ENCODE measurements at places on chromosomes 11 and 22.

- DNase-seq: no peak
Measured at GRCh38 chr22:33221568-33221967, 163.4 kb upstream of the SYN3 start.

- DNase-seq: no peak
Measured at GRCh38 chr22:41511521-41511968, 32.7 kb downstream of the POLR3H start.

DNA sequence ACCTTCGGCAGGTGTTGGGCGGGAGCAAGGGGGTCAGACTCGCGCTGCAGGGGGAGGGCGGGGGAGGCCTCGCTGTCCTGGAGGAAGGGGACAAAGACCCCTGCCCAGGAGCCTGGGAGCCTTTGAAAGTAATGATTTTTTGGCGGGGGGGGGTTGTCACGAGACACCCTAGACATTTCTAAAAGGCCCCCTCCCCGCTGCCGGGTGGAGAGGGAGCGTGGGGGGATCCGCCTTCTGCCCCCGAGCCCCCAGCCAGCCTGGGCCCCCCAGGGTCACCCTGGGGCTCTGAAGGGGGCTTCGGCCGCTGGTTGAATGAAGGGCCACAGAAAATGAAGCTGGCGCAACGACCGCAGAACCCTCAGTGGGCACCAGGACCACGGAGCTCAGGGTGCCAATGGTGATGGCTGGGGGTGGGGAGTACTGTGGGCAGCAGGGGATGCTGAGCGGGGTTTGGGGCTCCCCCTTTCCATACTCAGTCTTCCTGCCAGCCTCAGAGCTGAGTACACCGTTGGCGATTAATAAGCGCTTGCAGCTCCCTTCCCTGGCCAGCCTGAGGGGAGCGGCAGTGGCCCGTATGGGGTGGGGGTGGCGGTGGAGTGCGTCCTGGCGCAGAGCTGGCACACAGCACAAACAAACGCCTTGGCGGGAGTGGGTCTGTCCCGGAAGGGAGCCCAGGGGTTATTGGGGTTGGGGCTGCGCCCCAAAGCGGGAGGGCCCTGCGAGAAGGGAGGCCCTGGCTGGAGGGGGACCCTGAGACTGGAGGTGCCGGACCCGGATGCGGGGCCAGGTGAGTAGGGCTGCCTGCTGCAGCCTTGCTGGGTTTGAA, 1.2 kb upstream of the DUSP8 start:
- DNase-seq: no peak

- DNase-seq: no peak
Measured at GRCh38 chr11:31770011-31770700, 41.0 kb downstream of the PAX6 start.

GRCh38 chr22:49026494-49027367, 800.9 kb downstream of the BRD1 start:
- DNase-seq: no peak

DNA sequence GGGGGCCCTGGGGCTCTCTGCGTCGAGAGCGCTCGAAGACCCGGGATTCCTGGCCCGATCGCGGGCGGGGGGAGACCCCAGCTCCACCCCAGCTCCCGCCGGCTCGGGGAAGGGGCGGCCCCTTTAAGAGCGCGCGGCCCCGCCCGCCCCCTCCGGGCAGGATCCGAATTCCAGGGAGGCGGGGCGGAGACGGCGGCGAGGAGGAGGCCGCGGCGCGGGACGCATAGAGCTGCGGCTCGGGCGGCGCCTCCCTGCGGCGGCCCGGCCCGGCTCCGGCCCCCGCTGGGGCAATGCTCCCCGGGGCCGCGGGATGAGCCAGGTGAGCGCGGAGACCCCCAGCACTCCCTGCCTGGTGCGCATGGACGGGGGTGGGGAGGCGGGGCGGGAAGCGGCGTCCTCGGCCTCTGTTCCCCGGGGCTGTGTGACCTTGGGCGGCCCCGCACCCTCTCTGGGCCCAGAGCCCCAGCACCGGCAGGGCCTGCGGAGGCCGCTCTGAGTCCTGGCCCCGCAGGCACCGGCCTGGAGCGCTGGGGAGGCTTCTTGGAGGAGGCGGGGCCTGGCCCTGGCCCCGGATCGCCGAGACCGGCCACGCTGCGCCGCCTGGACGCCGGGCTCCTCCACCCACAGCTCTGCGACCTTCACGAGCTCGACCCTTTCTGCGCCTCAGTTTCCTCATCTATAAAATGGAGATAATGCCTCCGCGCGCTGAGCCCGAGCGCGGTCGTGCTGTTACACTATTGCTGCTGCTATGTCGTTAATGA, 565 bp downstream of the GAS2L1 start:
- DNase-seq: peak; percentile 67

- DNase-seq: peak; percentile 71
Measured at GRCh38 chr11:78350646-78351165, 66.9 kb downstream of the GAB2 start.

DNA sequence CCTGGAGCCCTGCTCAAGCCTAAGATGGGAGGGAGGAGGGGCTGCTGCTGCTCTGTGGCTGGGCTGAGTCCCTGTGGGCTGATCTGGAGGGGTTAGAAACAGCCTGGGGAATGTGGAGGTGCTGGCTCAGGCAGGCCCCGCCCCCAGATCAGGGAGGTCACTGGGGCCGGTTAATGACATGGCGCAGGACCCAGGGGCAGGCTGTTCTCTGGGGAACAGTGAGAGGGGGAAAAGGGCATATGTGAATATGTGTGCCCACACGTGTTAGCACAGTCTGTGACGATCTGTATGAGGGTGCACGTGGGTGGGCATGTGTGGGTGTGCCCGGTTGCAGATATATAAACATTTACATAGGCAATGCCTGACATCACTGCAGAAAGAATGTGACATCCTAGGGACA, 143.5 kb downstream of the MIAT start:
- no peak for DNase-seq

DNA sequence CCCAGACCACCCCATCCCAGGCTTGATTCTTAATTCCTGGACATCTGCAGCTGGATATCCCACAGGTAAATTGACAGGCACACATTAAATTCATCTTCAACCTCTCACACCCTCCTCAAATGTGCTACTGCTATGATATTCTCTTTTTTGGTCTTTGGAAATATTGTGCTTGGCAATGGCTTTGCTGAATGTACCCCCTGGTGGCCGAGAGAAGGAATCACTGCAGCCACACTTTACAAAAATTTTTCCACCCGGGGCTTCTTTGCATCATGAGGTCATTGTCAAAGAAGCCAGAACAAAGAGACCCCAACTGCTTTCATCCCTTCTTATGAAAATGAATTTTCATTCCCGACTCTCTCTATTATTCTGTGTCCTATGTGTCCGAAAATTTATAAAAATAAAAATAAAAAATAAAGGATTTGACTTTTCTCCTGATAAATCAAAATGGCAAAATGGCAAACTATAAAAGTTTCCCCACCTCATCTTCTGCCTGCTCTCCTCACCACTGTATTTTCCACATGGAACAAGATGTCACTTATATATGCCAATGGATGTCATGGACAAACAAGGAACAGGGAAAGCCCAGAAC, 15.0 kb upstream of the CYB5R2 start:
- DNase-seq: peak; percentile 14

- no peak for DNase-seq
Measured at GRCh38 chr11:30333405-30333804, 10.5 kb downstream of the ARL14EP start.

GRCh38 chr11:46410021-46410420, 18.4 kb upstream of the CHRM4 start:
- DNase-seq: no peak

GRCh38 chr11:61707574-61707973, 27.4 kb downstream of the DAGLA start:
- no peak for DNase-seq

Data from LHCN-M2 (cell line).